Endothelial cell of umbilical vein (primary cell): ENCODE measurements at places on chromosomes 3 and 15. TPM values are rescaled to one million over a fixed set of nuclear protein-coding genes. Genes with fewer than 3 reads are reported as not detected.

- no peak for DNase-seq
Measured at GRCh38 chr3:54434756-54435155, 312.4 kb downstream of the CACNA2D3 start.

Gene CLDN11
- 344 and 395 TPM in 2 replicates for total RNA-seq

GRCh38 chr15:26096581-26096980, 233.5 kb upstream of the ATP10A start:
- no peak for DNase-seq

- DNase-seq = no peak
Measured at GRCh38 chr3:177124882-177125281, 72.4 kb downstream of the TBL1XR1 start.

- DNase-seq = no peak
Measured at GRCh38 chr3:90062016-90062415, 954.6 kb downstream of the EPHA3 start.

- no peak for DNase-seq
Measured at GRCh38 chr15:91904942-91905341, 51.4 kb downstream of the SLCO3A1 start.

DNA sequence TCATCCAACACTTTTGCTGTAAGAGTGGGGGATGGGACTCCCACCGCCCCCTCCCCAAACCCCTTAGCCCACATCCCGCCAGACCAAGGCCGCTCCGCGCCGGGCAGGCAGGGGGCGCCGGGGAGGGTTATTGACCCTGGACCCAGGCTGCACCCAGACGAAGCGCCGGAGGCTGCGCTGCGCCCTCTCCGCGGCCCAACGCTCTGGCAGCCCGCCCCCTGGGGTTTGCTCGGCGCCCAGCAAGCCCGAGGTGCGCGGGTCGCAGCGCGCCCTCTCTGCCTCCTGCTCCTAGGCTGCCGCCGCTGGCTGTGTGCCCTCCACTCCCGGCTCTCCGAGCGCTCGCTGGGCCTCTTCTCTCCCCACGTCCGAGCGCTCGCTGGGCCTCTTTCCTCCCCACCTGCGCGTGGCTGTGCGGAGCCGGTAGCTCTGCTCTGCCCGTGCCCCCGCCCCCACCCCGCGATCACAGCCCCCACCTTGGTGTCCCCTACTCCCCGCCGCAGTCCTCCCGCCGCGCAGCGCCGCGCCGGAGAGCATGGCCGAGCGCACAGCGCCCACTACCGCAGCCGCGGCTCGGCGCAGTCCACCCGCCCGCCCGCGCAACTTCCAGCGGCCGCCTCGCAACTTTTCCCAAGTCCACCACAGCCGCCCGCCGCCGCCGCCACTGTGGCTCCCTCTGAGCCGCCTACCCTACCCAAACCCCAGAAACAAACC, 1.2 kb downstream of the MECOM start:
- DNase-seq = peak; percentile 84

Gene TNFSF10
- total RNA-seq = 18.5 and 31.2 TPM in 2 replicates

GRCh38 chr3:150738688-150739087, 24.3 kb downstream of the SIAH2 start:
- no peak for DNase-seq

Gene SAMMSON
- total RNA-seq = not detected in 2 replicates

DNA sequence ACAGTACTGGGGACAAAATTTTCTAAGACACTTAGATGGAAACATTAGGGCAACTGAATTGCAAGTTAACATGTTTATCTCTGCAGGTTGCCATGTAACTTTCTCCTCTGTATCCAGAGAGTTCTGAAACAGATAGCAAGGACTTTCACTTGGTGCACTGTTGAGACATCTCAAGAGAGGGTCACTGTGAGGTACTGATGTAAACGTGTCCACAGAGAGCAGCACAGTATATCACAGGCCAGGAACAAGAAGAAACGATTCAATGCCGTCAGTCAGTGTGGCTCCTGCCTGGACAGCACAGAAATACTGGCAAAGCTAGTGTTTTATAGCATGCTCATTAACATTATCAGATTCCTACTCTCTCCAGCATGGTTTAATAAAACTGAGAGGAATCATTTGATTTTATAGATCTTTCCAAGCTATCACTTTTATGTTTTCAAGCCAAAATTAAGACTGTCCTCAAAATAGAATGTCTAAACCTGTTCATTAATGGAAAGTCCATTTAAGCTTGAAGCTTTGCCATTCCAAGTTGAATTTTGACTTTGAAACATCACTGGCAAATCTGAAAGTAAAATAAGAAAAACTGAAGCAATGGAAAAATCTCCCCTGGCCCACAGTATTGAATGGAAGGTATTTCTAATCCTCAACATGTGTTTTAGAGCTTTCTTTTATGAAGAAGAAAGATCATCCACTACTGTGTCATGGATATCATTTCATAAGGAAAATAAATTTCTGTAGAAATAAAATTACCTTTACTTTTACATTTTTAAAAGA, 102.7 kb downstream of the IMPG2 start:
- DNase-seq = no peak

GRCh38 chr3:126523745-126524428, at the start of gene CHST13:
CHST13 (plus strand) TSS chr3:126524155; CDS start chr3:126524333, 178 bp downstream.
- DNase-seq = no peak

Gene TRPM1
- 0.53 TPM in 1 of 2 replicates, not detected in the other for total RNA-seq

GRCh38 chr3:128727059-128727458, 1.1 kb downstream of the RAB7A start:
- DNase-seq = no peak

DNA sequence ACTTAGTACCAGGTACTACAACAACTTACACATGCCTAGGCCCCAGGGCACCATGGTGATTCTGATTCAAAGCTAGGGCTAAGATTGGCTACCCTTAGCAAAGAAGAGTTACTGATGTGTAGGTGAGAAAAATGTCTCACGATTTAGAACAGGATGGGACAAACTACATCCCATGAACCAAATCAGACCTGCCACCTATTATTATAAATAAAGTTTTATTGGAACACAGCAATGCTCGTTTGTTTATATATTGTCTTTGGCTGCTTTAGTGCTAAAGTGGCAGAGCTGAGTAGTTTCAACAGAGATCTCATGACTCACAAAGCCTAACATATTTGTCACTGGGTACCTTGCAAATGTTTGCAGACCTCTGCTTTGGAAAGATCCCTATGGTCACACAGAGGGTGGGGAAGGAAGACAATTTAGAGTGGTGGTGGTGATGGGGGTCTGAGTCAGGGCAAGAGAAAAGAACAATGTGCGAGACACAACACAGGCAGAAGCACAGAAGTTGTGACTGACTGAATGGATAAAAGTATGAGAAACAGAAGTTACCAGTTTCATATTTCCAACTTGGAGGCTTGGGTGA, 770.6 kb upstream of the CFAP20DC start:
- no peak for DNase-seq

DNA sequence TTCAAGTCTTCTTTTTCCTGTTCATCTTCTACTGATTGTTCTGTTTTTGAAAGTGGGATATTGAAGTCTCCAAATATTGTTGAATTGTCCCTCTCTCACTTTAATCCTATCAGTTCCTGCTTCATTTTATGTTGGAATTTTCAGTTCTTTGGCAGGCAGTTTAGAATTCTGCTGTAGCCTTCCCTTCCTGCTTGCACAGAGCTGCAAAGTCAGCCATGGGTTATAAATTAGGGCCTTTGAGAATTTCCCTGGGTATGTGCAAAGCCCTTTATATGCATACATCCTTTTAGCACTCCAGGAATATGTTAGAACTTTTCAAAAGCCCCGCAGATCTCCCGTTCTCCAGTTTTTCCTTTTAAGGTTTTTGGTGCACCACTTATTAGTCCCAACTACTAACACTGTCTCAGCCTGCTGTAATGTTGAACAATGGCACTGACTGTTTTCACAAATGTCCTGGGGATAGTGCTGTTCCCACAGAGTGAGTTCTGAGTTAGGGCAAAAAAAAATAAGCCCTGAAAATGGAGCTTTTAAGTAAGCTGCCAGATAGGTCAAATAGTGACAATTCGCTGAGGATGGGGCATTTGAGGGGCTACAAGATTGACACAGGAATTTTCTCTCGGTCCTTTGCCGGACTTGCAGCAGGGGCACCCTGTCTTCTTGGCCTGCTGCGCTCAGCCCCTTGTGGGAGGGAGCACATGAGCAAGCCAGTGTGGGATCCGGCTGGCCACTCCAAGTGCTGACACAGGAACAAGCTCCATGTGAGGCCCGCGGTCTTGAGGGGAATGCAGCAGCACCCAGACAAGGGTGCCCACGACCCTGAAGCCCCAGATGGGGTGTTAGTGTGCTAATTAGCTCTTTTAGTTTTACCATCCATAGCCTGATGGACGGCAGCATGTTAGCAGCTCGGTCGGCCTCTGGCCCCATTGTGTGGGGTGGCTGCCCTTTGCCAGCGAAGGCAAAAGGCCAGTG, 96.0 kb downstream of the VPS8 start:
- no peak for DNase-seq

GRCh38 chr3:54511766-54512365, 389.5 kb downstream of the CACNA2D3 start:
- no peak for DNase-seq

Gene CISH
- total RNA-seq = 2.2 and 2.5 TPM in 2 replicates

- no peak for DNase-seq
Measured at GRCh38 chr15:87919064-87919463, 337.5 kb downstream of the NTRK3 start.

Gene ZMAT3
- 33.1 and 35.5 TPM in 2 replicates for total RNA-seq

DNA sequence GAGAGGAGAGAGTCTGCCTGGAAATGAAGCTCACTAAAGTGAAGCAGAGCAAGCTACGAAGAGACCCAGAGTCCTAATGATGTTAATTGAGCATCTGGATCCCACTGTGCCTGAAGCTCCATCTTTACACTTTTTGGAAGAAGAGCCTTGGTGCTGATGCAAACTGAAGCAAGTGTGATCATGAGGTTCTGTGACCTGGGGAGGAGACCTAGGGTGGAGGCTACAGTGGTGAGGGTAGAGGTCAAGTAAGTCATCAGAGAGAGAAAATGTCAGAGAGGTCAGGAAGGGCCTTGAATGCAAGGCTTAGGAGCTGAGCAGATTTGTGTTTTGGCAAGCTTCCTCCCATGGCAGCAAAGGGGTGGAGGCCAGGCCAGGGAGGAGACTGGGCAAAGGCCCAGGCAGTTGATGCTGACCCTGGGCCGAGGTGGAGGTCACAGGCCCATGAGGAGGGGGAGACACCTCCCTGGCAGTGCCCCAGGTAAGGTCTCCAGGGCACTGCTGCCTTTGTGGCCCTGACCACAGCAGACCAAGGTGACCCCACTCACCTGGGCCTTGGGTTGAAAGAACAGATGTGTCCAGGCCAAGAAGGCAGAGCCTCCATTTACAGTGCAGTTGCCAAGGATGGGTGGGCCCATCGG, 1.6 kb downstream of the GRIP2 start:
- no peak for DNase-seq

- DNase-seq = no peak
Measured at GRCh38 chr3:166367947-166368533, 530.8 kb upstream of the BCHE start.

Gene ATP10A
- total RNA-seq = not detected in 2 replicates

DNA sequence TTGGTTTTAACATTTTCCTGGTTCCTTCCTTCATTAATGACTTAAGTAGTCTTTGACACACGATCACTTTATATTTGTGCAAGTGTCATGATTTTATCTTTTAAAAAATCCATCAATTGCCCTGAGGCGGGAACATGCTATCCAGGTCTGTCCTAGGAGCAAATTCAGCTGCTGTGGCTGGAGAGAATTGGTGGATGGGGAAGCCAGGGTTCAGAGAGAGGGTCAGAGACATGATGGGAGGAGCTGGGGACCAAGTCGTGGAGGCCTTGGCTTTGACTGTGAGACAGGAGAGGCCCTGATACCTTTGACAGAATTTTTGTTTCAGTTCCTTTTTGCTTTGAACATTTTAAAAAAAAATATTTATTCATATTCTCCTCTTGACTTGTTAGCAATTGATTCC, 89.0 kb downstream of the CHRNA7 start:
- DNase-seq = no peak

DNA sequence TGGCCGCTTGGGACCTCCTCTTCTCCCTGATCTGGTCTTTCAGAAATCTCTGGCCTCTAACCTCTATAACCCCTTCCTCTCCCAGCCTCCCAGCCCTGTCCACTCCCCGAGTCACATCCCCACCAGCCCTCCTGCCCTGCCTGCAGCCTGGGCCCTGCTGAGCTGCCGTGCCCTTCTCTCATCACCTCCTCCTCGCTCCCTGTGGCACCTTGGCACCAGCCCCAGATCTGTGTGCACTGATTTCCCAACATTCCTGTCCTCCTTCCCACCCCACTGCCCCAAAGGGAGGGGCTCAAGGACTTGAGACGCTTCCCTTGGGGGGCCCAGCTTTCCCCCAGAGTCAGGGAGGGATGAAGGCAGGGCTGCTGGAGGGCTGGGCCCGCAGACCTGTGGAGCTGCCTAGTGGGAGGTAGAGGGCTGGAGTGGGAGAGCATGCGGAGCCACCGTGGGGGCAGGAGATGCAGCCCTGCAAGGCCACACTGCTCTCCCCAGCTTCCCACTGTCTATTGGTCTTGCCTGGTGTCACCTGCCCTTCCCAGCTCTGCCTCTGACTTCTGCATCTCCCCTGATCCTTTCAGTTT, 42.7 kb downstream of the EXOG start:
- DNase-seq = no peak

Gene GP5
- total RNA-seq = 0.11 TPM in 1 of 2 replicates, not detected in the other

GRCh38 chr3:118761291-118761606, 273.4 kb downstream of the IGSF11 start:
- DNase-seq = no peak

- DNase-seq = no peak
Measured at GRCh38 chr3:114880078-114880477, 267.0 kb downstream of the ZBTB20 start.

Gene SLC51B
- total RNA-seq = not detected in 2 replicates

- no peak for DNase-seq
Measured at GRCh38 chr15:40226736-40227135, 12.1 kb upstream of the PAK6 start.
